ENCODE measurements at places on chromosomes 12 and 14. TPM values are rescaled to one million over a fixed set of nuclear protein-coding genes. Genes with fewer than 3 reads are reported as not detected.

DNA sequence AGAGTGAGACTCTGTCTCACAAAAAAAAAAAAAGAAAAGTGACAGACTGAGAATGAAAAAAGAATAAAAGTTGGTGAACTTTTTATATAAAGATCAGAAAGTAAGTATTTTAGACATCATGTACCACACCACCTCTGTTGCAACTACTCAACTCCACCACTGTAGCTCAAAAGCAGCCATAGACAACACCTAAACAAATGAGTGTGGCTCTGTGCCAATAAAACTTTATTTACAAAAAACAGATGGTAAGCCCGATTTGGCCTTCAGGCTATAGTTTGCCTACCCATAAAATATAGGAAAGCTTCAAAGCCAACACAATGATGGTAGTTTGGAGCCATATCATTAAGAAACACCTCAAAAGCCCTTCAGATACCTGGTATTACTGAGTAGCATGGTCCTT lies 154.5 kb upstream of the FOXN3 start:
- H3K36me3 ChIP-seq, result no peaks in the 10 kb centered on the region
- H3K27ac ChIP-seq, result no peak overlapping the region
- H3K4me1 ChIP-seq, result peaks cover 36% of the 10 kb centered on the region
- no peak overlapping the region for H3K4me3 ChIP-seq
- no peak for DNase-seq
- H3K27me3 ChIP-seq, result no peaks in the 10 kb centered on the region

- no peaks in the 10 kb centered on the region for H3K27me3 ChIP-seq
- no peak overlapping the region for H3K27ac ChIP-seq
- no peaks in the 10 kb centered on the region for H3K36me3 ChIP-seq
- H3K4me3 ChIP-seq, result no peak overlapping the region
- DNase-seq, result no peak
- peaks cover 3% of the 10 kb centered on the region for H3K4me1 ChIP-seq
Observed at GRCh38 chr12:31655208-31655607, 4.3 kb upstream of the ETFBKMT start.

DNA sequence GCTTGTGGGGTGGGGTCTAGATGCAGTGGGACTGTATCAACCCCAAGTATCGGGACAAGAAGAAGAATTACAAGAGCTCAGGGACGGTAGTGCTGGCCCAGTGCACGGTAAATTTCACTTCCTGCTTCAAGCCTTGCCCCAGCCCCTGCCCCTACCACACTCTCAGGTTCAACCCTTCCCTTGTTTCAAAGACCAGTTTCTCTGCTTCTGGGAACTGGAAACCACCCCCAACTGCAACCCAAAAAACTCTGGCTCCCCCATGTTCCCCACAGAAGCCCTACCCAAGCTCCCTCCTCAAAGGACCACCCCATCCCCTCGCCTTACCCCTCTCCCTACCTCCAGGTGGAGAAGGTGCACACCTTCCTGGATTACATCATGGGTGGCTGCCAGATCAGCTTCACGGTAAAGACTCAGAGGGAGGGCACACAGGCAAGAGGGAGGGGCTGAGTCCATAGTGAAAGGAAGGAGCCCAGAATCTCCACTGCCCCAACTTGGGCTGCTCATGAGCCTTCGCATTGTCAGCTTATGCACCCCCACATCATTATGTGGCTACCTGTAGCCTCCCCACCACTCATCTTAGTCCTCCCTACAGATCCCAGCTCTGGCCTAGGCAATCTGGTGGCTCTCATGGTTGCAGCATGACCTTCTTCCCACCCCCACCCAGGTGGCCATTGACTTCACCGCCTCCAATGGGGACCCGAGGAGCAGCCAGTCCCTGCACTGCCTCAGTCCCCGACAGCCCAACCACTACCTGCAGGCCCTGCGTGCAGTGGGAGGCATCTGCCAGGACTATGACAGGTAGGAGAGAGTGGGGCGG lies 4.3 kb downstream of the CPNE6 start:
- no peak overlapping the region for H3K4me3 ChIP-seq
- H3K4me1 ChIP-seq, result peaks cover 11% of the 10 kb centered on the region
- H3K36me3 ChIP-seq, result no peaks in the 10 kb centered on the region
- H3K27ac ChIP-seq, result no peak overlapping the region

- no peak overlapping the region for H3K27ac ChIP-seq
- H3K36me3 ChIP-seq, result no peaks in the 10 kb centered on the region
- no peaks in the 10 kb centered on the region for H3K27me3 ChIP-seq
- no peak for DNase-seq
- no peak overlapping the region for H3K4me3 ChIP-seq
Observed at GRCh38 chr12:26239122-26239851, 43.9 kb downstream of the SSPN start.

GRCh38 chr14:94655169-94655710 lies 43.0 kb downstream of the SERPINA3 start:
- H3K4me1 ChIP-seq, result no peaks in the 10 kb centered on the region
- H3K36me3 ChIP-seq, result no peaks in the 10 kb centered on the region
- peak overlapping the region; percentile 47 for H3K27ac ChIP-seq
- H3K4me3 ChIP-seq, result no peak overlapping the region

DNA sequence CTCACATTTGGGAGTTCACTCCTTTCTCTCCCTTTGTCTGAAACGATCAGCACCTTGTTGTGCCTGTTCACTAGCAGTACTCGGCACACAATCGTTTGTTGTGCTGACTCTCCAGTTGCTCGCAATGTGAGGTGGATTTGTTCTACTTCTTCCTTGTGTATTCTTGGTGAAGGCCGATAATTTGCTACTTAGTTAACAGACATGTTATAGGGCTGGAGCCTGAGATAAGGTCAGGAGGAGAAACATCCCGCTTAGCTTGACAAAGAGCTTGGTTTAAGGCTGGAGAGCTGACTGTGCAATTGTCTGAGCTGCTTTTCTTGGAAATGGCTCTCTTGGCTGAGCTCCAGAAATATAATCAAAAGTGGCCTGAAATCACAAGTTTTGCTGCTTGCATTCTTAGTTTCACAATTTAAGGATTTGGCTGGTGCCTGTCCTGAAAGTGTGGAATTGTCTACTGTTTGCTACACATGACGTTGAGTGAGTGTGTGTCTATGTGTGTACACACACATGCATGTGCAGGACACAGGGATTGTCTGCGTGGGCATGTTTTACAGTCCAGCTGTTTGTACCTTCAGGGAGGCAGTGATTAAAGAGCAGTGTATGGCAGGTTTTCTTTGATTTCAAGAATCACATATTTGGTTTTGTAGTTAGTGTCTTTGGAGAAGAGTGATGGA lies 77.7 kb downstream of the ARF6 start:
- peaks cover 57% of the 10 kb centered on the region for H3K4me1 ChIP-seq
- no peaks in the 10 kb centered on the region for H3K27me3 ChIP-seq
- no peaks in the 10 kb centered on the region for H3K36me3 ChIP-seq
- DNase-seq, result no peak

DNA sequence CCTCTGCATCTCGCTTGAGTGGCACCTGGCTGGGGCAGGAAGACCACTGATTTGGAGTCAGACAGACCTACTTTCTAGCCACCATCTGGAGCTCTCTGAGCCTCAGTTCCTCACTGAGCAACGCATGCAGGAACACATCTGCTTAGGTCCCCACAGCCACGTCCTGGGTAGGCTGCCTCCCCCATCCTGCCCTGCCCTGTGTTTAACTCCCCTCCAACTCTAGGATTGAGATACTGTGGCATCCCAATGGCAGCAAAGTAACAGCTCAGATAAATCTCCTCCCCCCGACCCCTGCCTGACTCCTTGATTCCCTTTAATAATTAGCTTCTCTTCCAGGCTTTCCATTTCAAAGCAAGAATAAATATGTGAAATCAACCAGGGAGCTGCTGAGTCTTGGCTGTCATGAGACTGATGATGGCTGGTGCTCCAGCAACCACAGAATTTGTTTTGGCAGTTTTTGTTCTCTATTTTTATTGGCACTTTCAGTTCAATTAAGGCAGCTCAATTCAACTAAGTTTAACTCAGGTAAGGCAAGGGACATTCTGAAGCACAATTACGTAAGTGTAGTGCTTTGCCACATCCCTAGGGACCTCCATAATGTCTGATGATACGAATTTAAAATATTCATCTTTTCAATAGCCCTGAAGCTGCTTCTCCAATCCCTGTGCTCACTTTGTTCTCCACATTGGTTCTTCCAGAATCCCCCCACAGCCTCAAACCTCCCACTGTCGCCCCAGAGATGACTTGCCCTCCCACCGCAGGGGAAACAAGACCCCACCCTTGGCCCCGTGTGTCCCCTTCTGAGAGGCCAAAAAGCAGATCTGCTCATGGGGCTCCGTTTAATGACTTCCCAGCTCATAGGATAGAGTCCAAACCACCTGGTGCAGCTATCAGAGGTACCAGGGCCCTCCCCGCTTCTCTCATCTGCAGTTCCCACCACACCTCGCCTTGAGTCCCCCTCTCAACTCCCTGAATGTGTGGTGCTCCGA lies 58.2 kb downstream of the ESR2 start:
- H3K4me1 ChIP-seq, result no peaks in the 10 kb centered on the region
- no peaks in the 10 kb centered on the region for H3K36me3 ChIP-seq
- DNase-seq, result peak; percentile 63
- H3K27me3 ChIP-seq, result no peaks in the 10 kb centered on the region
- no peak overlapping the region for H3K4me3 ChIP-seq

DNA sequence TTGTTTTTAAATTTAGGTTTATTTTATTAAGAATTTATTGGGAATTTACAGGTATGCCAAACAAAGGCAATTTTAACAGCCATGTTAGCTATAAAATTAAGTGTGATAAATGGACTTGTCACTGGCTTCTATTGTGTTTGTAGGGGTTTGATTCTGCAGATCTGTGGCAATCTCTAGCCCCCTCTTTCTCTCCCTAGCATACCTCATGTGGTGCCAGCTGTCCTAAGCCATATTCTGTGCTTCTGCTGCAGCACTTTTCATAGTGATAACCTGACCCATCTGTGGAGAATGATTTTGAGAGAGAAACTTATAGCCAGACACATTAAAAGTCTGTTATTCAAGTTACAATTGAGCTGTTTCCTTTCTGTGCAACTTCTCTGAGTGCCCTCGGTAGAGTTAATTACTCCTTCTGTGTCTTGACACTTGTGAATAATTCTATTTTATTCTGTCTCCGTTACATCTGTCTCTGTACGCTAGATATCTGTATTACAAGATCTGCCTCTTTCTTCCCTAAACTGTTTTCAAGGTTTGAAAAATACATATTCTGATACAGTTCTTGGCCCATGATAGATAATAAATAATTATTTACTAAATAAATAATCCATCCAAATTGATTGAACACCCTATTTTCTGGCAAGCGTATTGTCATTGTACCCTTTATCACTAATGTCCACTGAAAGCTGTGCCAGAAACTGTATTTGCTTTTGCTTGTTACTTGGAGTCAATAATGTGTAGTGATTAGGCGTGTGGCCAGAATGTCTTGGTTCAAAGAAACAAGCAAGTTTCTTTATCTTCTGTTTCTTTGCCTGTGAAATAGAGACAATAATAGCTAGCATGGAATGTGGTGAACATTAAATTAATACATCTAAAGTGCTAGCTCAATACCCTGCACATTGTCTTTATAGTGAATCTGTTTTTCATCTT lies 40.0 kb downstream of the FRS2 start:
- no peak overlapping the region for H3K27ac ChIP-seq
- no peak overlapping the region for H3K4me3 ChIP-seq
- H3K4me1 ChIP-seq, result peaks cover 20% of the 10 kb centered on the region
- no peaks in the 10 kb centered on the region for H3K36me3 ChIP-seq
- H3K27me3 ChIP-seq, result no peaks in the 10 kb centered on the region

DNA sequence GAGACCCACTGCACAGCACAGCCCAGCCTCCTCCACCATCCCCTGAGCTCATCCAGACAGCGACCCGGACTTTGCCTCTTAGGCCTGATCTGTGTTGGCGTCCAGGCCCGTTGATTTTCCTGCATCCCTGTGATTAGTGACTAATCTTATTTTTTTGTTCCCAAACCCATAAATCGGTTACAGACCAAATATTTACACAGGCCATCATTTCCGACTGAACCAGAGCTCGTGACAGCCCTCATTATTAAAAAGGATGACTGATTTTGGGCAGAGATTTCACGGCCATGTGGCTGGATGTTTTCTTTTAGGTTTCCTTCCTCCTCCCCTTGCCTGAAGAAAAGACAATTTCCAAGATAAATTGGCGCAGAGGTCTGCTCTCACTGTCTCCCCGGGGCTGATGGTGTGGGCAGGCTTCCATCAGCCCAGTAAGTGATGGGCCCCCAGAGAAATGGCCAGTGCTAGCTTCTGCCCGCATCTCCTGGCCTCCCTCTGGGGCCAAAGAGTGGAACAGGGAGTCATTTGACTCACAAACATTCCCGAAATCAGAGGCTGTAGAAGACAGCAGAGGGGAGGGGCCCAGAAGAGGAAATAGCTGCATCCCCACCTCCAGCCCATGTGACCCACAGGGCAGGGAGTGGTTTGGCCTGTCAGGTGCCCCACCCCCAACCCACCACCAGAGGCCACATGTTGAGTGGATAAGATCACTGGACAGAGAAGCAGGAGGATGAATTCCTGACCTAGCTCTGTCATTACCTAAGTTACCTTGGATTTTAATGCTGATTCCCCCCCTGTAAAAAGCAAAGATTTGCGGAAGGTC lies 283.5 kb downstream of the KSR2 start:
- no peaks in the 10 kb centered on the region for H3K36me3 ChIP-seq
- H3K27ac ChIP-seq, result peak overlapping the region; percentile 41
- no peaks in the 10 kb centered on the region for H3K27me3 ChIP-seq

- DNase-seq, result no peak
- no peaks in the 10 kb centered on the region for H3K4me1 ChIP-seq
- H3K4me3 ChIP-seq, result no peak overlapping the region
- no peak overlapping the region for H3K27ac ChIP-seq
Observed at GRCh38 chr14:37988472-37988871, 219.2 kb upstream of the SSTR1 start.

DNA sequence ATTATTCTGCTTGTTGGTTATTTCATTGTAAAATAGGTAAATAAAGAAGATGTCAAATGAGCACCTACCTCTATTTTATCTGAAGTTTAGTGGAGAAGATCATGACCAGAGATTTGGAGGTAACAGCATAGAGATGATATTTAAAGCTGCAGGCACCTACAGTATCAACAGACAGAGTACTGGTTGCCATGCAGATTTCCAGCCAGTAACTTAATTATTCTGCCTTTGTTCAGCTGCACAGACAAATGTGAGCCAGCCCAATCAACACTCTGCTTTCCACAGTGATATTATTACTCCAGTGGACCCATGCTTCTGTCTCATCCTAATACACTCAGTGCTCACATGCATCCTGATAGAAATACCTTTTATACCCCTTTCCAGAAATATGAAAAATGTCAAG lies 348.5 kb upstream of the RGS6 start:
- H3K27me3 ChIP-seq, result no peaks in the 10 kb centered on the region
- no peaks in the 10 kb centered on the region for H3K36me3 ChIP-seq
- H3K4me1 ChIP-seq, result peaks cover 14% of the 10 kb centered on the region

IFNG gene
- total RNA-seq, result not detected

CMA1 gene
- not detected for total RNA-seq

TMEM179 gene
- not detected for total RNA-seq

OR6C76 gene
- total RNA-seq, result not detected

VEZT gene
- 130 TPM for total RNA-seq

NIN gene
- total RNA-seq, result 66.3 TPM

ATG101 gene
- total RNA-seq, result 15.7 TPM

ASCL1 gene
- not detected for total RNA-seq
